ENCODE measurements at places on chromosomes 2 and 18.

DNA sequence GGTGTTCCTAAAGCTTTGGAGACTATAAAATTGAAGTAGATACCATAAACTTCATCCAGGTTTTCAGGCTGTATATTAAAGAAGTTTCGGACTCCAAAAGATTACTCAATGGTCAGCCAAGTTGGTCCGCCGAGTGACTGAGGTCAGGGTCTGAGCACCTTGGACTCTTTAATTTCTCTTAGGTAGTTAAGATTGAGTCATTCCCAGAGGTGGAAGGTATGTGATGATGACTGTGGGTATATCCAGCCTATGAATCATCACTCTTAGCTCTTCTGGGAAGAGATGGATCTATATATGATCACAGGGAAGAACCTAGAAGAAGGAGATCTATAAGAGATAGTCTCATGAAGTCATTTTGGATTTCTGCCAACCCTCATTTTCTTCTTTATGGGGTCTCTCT, 3.3 kb downstream of the ITGA6 start:
- no peak for DNase-seq

GRCh38 chr18:8373486-8373885, 235.8 kb upstream of the RAB12 start:
- DNase-seq = peak; percentile 20

DNA sequence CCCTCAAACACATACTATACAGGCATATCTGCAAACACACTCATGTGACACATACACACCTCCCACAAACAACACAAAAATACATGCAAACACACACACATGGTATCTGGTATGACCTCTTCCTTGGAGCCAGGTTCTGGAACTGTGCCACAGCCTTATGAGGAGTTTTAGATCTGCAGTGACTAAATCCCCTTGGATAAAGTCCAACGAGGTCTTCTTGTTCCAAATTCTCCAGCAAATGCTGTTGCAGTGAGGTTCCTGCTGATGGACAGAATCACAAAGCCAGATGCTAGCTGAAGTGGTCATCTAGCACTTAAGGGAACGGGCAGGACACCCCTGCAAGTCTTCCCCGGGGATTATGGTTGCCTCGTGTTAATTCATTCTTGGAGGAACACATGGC, 54.5 kb upstream of the DAPL1 start:
- DNase-seq = peak; percentile 70

GRCh38 chr2:33106115-33106514, 159.4 kb downstream of the LTBP1 start:
- DNase-seq = peak; percentile 15

GRCh38 chr18:74803769-74804168, 206.1 kb downstream of the ZNF407 start:
- no peak for DNase-seq

DNA sequence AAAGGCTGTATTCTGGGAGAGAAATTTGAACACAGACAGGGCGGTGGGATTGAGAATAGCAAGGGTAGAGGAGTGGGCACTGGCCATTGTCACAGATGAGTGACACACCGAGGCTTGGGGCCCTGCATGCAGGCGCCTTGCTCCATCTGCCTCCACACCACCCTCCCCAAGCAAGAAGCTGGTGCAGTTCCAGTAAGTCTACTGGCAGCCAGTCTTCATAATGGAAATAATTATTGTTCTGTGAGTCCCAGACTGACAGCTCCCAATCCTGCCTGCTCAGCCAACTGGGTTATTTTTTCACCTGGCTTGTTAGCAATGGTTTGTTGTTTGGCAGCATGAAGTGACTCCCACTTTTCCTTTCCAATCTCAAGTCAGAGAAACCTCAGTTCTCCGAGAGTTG, 13.0 kb downstream of the TTC32 start:
- DNase-seq = no peak

DNA sequence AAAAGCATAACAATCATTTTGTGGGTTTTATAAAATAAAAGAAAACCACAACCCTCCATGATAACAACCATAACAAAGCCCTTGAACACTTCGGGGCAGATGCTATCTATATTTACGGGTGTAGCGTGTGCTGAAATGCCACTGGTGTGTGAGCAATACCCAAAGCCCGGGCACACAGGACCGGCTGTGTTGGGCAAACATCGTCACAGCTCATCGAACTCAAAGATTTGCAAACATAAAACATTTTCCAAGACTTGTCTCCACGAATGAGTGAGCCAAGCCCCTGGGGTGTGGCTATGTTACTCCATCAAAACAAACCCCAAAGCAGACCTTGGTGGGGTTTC, 290.2 kb downstream of the LPIN1 start:
- DNase-seq = no peak
